ENCODE measurements at places on chromosomes 2 and 18.

GRCh38 chr2:45867800-45868199, 216.3 kb downstream of the PRKCE start:
- DNase-seq, result no peak

DNA sequence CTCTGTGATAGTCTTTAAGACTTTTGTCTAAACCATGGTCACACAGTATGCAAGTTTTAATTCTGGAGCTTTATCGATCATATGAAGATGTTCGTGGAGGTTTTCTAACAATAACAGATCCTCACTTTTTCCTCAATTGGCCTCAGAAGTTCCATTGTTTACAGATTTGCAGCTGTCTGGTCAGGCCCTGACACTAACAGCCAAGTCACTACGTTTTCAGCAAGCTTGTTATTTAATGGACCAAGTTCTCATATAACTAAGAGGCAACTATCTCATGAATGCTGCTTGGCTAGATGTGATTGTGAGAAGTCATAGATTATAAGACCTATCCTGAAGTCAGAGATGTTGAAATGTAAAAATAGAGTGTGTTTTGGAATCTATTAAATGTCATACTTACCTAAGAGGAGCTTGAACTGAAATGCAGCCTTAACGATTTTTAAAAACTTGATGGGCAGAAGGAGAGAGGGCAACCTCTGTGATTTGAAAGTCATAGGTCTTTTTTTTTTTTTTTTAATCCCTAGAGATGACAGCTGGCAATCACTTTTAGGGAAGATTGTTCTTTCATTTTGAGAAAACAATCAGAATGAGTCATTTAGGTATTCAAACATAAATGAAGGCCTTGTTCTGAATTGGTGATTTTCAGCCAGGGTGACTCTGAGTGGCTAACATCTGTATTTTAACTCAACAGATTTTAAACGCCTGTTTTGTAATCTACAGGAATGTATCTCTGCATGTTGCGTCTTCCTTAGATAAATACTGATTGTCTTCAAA, 48.4 kb upstream of the NEMP2 start:
- no peak for DNase-seq

DNA sequence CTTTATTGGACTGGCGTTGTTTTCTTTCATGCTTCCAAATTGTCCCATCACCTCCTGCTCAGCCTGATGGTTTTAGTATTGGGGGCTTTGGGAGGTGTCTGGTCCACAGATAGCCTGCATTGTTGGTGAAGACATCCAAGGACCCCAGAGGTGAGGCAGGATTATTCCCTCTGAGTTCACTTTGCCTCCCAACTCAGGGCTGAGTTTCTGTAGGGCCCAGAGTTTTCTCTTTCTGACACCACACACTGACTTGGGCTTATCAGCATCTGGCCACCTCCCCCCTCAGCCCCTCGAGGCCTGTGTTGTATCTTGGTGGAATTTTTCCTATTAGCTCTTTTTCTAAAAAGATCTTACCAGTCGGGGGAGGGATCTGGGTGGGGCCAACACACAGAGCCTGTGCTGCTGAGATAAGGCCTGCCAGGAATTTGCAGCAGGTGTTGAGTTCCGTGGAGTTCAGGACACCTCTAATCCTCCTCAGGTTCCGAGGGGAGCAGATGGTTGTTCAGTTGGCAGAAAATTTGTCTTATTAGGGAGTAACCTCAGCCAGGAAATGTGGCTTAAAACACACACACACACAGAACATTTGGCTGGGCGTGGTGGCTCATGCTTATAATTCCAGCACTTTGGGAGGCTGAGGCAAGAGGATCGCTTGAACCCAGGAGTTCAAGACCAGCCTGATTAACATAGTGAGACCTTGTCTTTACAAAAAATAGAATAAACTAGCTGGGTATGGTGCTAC, 7.3 kb downstream of the EMILIN2 start:
- no peak for DNase-seq

- no peak for DNase-seq
Observed at GRCh38 chr18:6784046-6784445, 54.5 kb downstream of the ARHGAP28 start.

DNA sequence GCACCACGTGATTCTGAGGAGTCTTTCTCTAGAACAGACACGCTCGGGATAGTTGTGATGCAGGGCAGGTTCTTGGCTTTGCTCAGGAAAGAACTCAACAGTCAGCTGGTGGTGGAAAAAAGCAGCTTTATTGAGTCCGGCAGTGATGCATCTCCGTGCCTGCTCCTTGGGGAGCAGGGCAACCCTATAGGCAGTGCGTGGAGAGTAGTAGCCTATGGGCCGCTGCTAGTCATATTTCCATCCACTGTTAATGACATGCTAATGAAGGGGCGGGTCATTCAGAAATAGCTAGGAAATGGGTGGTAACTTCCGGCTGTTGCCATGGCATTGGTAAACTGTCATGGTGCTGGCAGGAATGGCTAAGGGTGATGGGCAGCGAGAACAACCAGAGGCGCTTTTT, 11.6 kb upstream of the ACKR3 start:
- DNase-seq, result no peak

- DNase-seq, result no peak
Observed at GRCh38 chr2:189258616-189259365, 79.2 kb upstream of the COL5A2 start.

GRCh38 chr2:55163274-55163721, 68.8 kb downstream of the CLHC1 start:
- DNase-seq, result no peak

GRCh38 chr2:694174-694573, 17.0 kb upstream of the TMEM18 start:
- no peak for DNase-seq

GRCh38 chr2:226687641-226688253, 111.9 kb downstream of the IRS1 start:
- DNase-seq, result no peak

DNA sequence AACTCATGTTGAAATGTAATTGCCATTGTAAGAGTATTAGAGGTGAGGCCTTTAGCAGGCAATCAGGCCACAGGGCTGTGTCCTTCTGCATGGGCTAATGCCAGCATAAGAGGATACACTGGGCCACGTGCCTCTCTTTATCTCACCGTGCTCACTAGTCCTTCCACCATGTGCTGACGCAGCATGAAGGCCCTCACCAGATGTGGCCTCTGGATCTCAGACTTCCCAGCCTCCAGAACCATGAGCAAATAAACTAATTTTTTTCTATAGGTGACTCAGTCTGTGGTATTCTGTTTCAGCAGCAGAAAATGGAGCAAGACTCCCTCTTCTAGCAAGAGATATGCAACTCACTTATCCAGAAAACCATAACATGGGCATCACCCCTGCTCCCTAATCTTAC, 149.7 kb upstream of the ZNF236 start:
- no peak for DNase-seq

DNA sequence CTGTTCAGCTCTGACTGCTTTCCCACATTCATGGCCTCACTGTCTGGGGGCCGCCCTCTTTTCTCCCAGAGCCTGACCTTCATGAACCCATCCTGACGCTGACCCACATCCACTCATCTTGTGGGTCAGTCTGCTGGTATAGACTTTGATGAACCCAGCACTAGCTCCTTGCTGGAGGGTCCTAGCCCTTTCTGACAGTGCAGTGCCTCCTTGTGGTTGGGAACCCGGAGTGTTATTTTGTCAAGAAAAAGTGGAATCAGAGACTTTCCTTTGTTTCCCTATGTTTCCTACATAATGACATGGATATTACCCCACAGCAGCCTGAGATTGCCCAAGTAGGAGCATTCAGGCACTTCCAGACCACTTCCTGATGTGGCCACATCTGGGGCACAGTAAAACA, 19.3 kb upstream of the OSR1 start:
- no peak for DNase-seq

- no peak for DNase-seq
Observed at GRCh38 chr18:58201733-58202730, 158.0 kb downstream of the NEDD4L start.

DNA sequence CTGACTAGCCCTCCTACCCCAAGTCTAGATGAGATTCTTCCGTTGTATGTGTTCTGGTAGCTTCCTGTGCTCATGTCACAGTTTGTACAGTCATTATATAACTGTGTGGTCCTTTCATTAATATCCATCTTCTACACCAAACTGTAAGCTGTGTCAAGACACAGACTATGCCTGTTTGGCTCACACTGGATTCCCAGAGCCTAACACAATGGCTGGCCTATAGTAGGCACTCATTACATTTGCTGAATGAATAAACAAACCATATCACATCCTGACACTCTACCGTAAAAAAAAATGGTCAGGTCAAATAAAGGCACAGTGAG, 72.6 kb downstream of the ANKRD44 start:
- no peak for DNase-seq

DNA sequence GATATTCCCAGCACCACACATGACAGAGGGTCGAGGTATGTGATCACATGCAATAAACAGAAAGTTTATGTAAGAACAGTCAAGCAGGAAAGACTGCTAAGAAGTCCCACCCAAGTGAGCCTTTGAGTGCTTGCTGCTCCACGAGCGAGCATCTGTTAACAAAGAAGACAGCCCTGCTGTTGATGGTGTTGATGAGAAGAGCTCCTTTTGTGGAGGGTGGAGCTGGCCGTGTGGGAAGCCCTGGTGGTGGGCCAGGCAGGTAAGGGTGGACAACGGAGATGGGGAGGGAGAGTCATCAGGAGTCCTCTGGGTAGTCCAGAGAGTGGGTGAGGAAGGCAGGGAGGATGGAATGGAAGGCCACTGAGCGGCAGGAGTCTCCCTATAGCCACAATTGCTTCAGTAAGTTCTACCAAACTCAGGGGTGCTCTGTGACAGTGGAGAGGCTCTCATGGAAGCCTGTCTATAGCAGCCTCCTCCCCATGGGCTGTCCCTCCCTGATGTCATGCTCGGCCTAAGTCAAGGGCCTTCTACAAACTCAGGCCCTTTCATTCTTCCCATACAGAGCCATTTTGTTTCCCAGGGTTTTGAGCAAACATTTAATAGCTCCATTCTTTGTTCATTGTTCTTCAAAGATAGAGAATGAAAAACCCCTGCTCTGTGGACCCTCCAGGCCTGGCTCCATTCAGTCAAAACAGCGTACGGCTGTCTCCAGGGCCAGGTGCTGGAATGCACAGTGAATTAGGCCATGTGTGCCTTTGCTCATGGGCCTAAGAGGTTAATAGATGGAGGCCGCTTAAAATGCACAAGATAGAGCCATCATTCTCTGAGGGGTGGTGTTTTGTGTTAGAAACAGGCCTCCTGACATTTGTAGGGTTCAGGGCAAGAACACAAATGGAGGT, 494.2 kb upstream of the RAB6C start:
- no peak for DNase-seq

DNA sequence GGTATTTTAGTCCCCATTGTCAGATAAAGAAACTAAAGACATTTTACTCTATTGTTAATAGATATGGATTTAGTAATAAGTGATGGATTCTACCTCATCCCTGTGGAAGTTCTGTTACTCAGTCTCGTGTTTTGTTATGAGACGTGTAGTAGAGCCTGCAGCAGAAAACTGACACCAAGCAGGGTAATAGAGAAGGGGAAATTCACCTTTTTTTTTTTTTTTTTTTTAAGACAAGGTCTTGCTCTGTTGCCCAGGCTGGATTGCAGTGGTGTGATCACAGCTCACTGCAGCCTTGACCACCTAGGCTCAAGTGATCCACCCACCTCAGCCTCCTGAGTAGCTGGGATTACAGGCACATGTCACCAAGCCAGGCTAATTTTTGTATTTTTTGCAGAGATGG, 164.5 kb downstream of the CERS6 start:
- DNase-seq, result no peak

DNA sequence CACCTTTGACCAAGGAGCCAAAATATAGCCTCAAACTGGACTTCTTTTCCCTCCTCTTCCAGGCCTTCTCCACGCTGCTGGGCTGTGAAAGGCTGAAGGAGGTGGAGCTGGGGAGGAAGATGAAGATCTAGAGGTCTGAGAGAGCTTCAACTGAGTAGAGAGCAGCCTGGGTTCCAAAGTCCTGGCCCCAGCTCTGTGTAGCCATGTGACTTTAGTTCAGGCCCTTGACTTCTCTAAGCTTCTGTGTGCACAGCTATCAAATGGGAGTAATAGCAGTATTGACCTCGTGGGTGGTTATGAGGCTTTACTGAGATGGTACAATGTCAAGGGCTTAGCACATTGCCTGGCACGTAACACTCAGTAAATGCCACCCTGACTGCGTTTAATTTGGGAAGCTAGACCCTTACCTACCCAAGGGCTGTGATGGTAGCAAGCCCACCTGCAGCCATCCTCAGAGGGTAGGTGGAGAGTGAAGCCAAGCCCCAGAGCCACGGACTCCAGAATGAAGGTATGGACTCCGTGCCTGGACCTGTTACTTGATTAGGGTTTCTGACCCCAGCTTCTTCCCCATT, 38.4 kb downstream of the SERTAD2 start:
- DNase-seq, result no peak

DNA sequence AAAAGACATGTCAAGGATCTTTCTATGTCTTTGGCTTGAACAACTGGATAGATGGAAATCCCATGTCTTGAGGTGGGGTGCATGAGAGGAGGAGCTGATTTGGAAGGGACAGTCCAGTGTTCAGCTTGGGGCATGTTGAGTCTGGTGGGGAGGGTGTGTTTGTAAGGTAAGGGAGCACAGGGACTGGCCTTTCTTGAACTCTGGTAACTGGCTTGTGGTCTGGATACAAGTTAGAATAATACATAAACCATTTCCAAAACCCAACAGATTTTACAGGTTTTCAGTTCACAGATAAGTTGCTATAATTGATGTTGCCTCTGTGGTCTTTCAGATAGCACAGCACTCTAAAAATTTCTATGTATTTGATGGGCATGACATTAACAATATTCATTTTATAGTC, 24.2 kb downstream of the RHBDD1 start:
- no peak for DNase-seq

GRCh38 chr2:447902-448665, 160.2 kb upstream of the ALKAL2 start:
- DNase-seq, result no peak

- DNase-seq, result no peak
Observed at GRCh38 chr2:49403637-49404036, 249.3 kb upstream of the FSHR start.

DNA sequence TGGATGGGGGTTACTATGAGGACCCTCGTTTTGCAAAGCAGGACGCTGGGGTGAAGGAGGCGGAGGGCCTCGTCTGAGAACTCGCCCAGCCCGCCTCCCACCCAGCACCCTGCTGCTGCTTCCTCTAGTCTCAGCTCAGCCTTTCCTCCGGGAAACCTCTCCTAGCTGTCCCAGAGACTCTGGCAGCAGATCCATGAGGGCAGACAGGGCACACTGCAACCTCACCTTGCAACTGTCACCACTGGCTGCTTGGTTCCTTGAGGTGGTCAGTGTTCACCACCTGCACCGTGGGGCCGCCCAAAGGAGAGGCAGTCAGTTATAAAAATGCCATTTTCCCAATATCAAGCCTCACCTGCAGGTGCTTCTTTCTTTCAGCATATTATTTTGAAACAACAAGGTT, 45.6 kb downstream of the PARD6G start:
- no peak for DNase-seq

DNA sequence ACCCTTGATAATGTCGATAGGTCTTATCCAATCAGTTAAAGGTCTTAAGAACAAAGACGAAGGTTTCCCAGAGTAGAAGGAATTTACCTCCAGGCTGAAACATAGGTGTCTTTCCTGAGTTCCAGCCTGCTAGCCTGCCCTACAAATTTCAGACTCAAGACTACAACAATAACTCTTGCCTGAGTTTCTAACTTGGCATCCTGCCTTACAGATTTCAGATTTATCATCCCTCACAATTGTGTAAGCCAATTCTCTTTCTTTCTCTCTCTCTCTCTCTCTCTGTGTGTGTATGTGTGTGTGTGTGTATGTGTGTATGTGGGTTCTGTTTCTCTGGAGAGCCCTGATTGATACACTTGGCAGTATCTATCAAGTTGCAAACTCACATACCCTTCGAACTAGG, 37.2 kb upstream of the B4GALT6 start:
- DNase-seq, result no peak

Data from mesothelial cell of epicardium (in vitro differentiated cells).